ENCODE measurements at places on chromosomes 6 and 20.

DNA sequence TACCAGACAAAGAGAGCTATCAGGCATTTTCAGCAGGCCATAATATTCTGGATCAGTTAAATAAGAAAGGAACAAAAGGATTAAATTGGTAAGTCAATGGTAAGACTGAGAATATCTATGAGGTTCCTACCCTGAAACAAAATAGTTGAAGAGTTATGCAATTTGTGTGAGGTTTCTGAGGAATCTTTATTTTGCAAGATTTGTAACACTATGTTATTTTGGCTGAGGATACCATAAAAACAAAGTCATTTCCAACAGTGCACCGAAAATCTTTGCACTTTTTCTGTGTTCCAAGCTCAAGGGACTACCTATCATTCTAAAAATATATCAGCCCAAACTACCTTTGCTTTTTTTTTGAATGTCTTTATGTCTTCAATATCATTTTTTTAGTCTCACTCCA, 383.3 kb upstream of the CITED2 start:
- DNase-seq = no peak

DNA sequence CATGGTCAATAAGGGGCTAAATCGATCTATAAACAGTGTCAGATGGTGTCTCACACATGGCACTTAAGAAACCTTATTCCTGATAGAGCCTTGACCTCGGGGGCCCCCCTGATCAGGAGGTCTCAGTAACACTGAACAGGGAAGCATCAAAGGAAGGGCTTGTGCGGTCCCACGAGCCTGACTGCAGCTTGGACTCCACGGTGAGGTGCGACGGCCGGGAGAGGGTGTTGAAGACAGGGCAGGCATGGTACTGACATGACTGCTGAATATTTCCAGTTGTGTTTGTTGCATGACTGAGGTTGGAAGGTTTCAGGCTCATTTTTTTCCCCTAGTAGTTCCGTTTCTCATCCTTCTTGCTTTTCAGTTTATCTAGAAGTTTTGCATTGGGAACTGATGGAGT, 107.1 kb upstream of the JAG1 start:
- DNase-seq = no peak

DNA sequence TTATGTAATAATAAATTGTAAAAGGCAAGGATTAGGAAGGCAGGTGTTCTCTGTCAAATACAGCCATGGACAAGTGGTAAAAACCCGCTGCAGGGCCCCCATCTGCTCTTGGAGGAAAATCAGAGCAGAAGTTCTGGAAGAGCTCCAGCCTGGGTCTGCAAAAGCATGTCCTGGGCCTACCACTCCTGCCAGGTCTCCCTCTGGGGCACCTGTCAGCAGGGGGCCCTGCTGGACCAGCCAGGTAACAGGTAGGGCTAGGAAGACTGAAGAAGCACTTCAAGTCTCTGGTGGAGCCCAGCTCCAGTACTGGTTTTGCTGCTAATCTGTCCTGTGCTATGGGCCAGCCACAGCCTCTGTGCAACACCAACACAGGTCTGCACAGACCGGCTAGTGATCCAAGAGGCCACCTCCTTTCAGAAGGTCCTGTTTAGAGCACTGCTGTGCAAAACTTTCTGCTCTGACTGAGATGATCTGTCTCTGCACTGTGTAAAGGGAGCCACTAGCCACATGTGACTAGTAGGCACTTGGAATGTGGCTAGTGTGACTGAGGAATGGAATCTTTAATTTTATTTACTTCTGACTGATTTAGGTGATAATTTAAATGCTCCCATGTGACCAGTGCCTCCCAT, 30.2 kb downstream of the RRBP1 start:
- DNase-seq = no peak

GRCh38 chr6:139134064-139134395, 850 bp upstream of the HECA start:
- no peak for DNase-seq

DNA sequence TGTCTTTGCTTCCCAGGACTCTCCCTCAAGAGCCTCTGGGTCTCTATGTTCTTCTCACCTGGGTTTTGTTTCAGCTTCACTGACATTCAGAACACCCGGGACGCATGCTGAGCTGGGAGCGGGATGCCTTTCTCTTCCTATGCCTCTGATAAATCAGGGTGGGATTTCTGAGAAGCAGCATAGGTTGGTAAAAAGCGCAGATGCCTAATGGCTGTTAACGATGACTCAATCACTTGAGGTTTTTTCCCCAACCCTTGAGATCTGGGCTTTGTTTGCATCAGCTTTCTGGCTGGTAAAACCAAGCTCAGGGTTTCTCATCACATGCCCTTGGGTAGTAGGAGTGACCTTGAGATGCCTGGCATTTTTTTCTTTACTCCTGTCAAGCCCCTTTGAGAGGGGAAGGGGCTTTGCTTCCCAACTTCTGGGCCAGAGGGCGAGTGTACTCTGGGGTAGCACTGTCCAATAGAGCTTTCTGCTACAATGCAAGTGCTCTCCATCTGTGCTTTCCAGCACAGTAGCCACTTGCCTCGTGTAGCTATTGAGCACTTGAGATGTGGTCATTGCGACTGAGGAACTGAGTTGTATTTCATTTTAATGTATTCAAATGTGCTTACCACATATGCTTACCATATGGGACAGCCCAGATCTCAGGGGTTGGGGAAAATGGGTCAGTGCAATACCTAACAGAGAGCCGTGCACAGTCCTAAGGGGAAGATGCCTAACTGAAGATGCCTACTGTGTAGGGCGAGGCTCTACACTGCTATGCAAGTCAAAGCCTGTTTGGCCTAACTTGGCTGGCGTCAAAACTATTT, 69.1 kb downstream of the PPP1R14C start:
- no peak for DNase-seq

DNA sequence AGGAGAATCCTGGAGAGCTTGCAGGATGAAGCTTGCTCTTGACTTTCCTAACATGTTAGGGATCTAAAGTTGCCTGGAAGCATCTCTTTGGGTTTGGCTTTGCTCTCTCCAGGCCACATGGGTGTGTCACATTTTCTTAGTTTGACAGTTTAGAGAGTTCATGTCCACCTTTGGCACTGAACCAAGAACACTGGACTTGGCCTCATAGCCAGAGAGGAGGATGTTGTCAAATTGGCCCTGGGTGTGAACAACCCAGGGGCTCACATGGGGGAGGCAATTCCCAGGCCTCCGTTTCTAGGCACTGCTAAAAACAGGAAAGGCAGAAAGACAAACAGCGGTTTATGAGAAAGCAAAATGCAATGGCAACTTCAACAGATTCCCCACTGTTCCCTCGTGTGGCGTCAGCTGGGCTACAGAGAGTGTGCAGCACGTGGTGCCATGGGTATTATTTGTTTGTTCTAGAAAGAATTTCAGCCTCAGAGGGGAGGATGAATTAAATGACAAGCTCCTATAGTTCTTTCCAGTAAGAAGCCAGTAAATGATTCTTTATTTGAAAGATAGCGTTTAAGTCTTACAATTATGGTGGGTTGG, 93.9 kb downstream of the CLIC5 start:
- DNase-seq = no peak

GRCh38 chr6:156807028-156807427, 29.9 kb downstream of the ARID1B start:
- DNase-seq = no peak

GRCh38 chr20:4136078-4136966, 121.0 kb upstream of the RNF24 start:
- no peak for DNase-seq

DNA sequence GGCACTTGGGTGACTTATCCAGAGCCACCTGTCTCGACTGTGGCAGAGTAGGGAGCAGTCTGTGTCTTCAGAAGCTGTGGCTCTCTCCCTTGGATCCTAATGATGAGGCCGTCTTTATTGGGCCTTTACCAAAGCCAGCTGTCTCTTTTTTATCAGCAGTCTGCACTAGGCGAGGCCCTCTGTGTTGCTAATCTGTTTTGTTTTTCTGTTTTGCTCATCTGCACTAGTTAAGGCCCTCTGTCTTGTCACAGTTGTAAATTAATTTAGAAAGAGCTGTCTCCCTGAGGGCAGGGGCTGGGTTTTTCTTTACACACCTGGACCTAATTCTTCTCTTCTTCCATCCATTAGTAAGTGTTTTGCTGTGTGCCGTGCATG, 45.0 kb downstream of the CDS2 start:
- DNase-seq = no peak

DNA sequence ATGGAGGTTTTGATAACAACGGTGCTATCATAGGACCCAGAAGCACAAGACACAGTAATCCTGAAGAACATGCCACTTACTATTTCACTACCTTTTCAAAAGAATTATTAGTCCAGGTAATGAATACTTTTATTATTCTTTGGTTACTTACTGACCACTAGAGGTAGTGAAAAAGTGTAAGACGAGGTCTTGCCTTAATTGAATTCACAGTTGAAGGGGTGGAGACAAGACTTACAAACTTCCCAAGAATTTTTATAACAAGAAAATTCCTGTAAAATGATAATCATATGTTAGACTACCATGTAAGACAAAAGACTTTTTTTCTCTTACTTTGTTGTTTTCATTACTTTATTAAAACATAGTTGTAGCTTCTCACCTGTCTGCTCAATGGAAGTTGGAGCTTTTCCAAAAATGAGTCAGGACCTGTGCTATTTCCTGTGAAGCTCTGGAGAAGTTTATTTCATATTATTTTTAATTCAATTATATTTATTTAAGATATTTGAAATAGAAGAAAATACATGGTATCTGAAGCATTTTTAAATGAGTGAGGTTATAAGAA, 52.4 kb downstream of the DOP1A start:
- DNase-seq = no peak

GRCh38 chr6:108452711-108453195, 108.0 kb upstream of the FOXO3 start:
- DNase-seq = no peak

DNA sequence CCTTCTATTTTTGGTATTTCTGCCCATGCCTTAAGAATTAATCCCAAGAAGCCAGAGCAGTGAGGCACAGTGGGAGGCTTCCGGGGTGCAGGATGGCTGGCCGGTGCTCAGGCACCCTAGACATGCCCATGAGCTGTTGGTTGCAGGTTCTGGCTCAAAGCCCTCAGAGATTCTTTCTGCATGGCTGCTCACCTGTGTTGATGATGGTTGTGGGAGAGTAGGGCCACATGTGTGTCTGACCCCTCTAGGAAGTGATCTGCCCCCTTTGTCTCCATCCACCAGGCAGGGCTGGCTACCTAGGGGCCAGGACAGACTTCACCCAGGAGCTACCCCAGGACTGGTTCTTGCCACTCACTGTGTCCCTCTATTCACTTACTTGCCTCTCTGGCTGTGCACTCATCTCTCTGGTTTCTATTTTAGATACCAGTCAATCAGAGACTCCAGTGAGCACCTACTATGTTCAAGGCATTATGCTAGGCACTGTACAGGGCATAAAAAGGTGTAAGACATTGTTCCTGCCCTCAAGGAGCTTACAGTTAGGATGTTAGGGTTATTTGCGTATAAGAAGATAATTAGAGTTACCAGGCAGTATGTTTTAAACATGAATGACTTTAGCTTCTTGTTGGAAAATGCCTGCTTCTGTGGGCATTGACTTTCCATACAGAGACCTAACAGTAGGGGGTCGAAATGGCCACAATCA, 16.8 kb downstream of the CD83 start:
- DNase-seq = no peak

DNA sequence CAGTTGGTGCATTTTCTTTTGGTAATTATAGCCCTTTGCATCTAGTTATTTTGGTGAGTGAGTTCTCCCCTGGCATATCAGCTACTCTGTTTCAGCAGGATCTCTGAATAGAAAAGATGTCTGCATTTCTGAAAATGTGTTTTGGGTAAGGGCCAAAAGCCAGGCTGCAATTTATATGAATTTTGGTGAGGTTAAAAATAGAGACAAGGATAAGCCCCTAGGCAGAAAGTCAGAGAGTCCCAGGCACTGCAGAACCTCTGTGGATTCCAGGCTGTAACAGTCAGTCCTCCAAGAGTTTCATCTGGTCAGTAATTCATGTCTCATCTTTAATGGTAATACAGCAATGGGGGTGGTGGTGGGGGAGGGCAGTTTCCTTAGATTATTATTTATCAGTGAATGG, 53.0 kb downstream of the HDGFL1 start:
- DNase-seq = no peak

- DNase-seq = no peak
Measured at GRCh38 chr20:23435626-23436539, 3.6 kb upstream of the CSTL1 start.

- no peak for DNase-seq
Measured at GRCh38 chr6:170292407-170293158, 1.7 kb upstream of the DLL1 start.

DNA sequence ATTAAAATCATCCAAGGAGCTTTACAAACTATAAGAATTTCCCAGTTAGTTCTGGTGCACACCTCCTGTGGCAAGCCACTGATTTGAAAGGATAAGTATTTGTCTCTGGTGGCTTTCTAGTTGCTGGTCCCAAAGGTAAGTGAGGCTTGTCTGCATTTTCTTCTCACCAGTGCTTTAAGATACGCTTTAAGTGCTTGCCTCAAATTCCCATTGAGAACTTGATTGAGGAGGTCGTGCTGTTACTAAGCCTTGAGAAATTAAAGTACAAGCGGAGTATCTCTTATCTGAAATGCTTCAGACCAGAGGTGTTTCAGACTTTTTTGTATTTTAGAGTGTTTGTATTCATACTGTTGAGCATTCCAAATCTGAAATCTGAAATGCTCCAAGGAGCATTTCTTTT, 29.9 kb upstream of the MYO6 start:
- no peak for DNase-seq

- DNase-seq = no peak
Measured at GRCh38 chr6:16547587-16547986, 213.7 kb downstream of the ATXN1 start.

- DNase-seq = no peak
Measured at GRCh38 chr6:159880412-159880975, 10.3 kb upstream of the MAS1 start.

- no peak for DNase-seq
Measured at GRCh38 chr6:136893187-136893586, 28.9 kb upstream of the SLC35D3 start.
